Prostate gland (tissue), 2 donors: ENCODE measurements at places on chromosomes 3 and 15.

- H3K4me3 ChIP-seq, result no peak overlapping the region
- no peaks in the 10 kb centered on the region for H3K36me3 ChIP-seq
- no peak overlapping the region for H3K27ac ChIP-seq
Measured at GRCh38 chr15:42065468-42065867, 28.9 kb downstream of the PLA2G4D start.

DNA sequence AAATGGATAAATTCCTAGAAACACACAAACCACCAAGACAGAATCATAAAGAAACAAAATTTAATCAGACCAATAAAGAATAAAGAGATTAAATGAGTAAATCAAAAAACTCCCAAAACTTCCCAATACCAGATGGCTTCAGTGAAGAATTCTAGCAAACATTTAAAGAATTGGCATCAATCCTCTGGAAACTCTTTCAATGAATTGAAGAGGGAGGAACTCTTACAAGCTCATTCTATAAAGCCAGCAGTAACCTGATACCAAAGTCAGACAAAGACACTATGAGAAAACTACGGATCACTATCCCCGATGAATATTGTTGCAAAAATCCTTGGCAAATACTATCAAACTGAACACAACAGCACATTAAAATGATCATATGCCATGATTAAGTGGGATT is 81.9 kb upstream of the SLCO2A1 start:
- H3K27ac ChIP-seq, result no peak overlapping the region
- H3K4me3 ChIP-seq, result no peak overlapping the region
- no peaks in the 10 kb centered on the region for H3K36me3 ChIP-seq

DNA sequence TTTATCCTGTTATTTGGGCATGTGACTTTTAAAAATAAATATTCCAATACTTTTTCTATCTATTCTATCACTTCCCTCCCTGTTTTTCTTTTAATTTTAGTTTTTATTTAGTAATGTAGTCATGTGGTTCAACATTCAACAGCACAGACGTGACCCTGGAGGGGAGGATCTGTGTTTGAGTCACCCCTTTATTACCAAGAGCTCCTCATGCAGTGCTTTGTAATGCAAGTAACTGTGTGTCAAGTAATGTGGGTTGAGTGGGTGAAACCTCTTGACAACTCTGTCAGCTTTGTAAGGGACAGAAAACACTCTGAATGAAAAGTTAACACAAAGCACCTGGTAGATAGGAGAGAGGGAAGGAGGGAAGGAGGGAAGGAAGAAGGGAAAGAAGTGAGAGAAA is 89.7 kb upstream of the FGF12 start:
- H3K4me1 ChIP-seq, result no peaks in the 10 kb centered on the region
- no peaks in the 10 kb centered on the region for H3K27me3 ChIP-seq
- no peak overlapping the region for H3K27ac ChIP-seq
- no peak overlapping the region for H3K4me3 ChIP-seq
- no peaks in the 10 kb centered on the region for H3K36me3 ChIP-seq

GRCh38 chr3:62446337-62446940 is 73.1 kb upstream of the FEZF2 start:
- H3K4me3 ChIP-seq, result no peak overlapping the region
- no peaks in the 10 kb centered on the region for H3K4me1 ChIP-seq
- H3K27me3 ChIP-seq, result no peaks in the 10 kb centered on the region
- no peak for DNase-seq
- H3K36me3 ChIP-seq, result no peaks in the 10 kb centered on the region
- no peak overlapping the region for H3K27ac ChIP-seq

GRCh38 chr3:42459151-42459550 is 43.3 kb upstream of the VIPR1 start:
- no peak overlapping the region for H3K27ac ChIP-seq
- no peak for DNase-seq
- H3K4me3 ChIP-seq, result no peak overlapping the region
- H3K4me1 ChIP-seq, result no peaks in the 10 kb centered on the region
- no peaks in the 10 kb centered on the region for H3K36me3 ChIP-seq

DNA sequence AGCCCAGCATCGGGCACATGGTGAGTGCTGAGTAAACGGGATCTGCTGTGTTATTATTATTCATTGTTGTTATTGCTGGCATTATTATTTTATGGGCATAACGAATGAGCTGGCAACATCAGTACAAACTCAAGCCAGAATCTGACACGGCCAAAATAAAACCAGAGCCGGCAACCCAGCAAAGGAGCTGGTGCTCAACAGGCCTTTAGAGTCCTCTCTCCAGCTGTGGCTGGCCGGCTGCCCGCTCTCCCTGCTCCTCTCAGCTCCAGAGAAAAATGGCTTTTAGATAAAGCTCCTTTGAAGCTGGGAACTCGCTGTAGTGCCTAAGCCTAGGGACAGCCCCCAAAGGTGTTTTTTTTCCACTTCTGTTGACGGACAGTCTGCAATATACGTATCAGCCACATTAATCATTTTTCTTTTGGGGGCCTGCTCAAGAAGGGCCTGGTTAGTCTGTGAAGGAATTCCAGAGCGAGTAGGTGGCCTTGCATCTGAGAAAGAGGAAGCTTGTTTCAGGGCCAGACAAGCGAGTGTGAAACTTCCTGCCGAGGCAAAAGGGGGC is 193.9 kb upstream of the UBE2E1 start:
- no peaks in the 10 kb centered on the region for H3K27me3 ChIP-seq
- no peak overlapping the region for H3K4me3 ChIP-seq
- peak overlapping the region; percentile 32 for H3K27ac ChIP-seq
- DNase-seq, result no peak

DNA sequence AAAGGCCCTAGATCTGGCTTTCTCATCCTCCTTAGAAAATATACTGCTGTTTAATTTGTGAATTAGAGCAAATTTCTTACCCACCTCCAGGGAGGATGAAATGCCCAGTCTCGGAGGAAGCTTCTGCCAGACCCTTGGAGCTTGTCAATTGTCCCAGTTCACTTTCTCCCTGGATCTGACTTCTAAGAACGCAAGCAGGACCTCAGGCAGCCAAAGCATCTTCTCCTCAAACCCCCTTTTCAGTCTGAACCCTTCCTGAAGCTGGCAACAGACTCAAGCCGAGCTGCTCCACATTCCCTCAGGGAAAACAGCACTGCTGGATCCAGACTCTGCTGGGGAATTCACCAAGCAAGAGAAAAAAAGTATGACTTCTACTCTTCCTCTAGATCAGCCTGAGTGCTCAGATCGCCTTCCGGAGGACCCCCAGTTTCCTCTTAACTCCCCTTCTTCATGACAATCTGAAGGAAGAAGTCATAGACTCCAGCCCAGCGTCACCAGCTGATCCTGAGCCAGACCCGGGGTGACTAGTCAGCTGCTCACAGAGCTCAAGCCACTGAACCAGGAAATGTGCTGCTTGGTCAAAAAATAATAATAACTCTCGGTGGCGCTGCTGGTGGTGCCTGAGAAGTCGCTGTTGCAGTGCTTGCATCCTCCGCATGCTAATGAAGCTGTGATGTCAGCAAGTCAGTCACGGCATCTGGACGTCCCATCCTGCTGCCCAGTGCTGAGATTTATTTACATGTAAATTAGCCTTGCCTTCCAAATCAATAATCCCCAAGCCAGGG is at the start of gene PRICKLE2:
Gene PRICKLE2 (minus strand): TSS at position 641 of the 785 bp plus-strand sequence. CDS start 26,539 bp downstream, outside the sequence.
- peak within 1 kb of the TSS; percentile 51 for H3K27ac ChIP-seq
- H3K36me3 ChIP-seq, result no peaks in the 10 kb centered on the region
- no peaks in the 10 kb centered on the region for H3K4me1 ChIP-seq

DNA sequence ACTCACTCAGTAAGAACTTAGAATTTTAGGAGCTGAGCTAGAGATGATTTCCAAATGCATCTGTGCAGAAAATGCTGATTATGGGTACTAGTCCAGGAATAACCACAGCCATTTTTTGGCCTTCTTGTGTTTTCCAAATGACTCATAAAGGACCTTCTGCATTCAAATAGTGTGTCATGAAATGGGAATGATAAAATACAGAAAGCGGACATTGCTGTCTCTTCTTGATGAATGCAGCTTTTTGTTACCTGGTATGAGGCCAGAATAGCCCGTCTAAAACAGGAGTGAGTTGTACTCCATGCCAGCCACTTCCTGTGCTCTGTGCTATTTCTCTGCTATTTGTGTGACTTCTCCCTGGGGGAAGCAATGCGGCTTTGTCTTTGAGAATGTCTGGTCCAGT is 20.5 kb upstream of the FRMD5 start:
- DNase-seq, result no peak
- H3K36me3 ChIP-seq, result no peaks in the 10 kb centered on the region
- no peak overlapping the region for H3K27ac ChIP-seq
- no peaks in the 10 kb centered on the region for H3K4me1 ChIP-seq
- no peak overlapping the region for H3K4me3 ChIP-seq

DNA sequence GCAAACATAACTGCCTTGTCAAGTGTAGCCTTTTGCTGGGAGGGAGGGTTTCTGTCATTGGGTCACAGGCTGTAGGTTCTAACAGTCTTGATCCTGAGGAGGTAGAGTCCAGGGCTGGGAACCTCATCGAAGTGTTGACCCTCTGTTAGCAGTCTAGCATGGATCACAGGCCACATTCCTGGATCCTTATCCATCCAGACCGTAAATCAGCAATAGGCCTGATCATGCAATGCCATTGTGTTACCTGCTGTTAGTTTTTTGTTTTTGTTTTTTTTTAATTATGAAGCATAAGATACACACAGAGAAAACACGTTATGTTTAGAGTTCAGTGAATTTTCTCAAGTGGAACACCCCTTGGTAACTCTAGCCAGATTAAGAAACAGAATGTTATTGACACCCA is 282.0 kb upstream of the TPM1 start:
- H3K27me3 ChIP-seq, result no peaks in the 10 kb centered on the region
- H3K27ac ChIP-seq, result no peak overlapping the region
- H3K4me3 ChIP-seq, result no peak overlapping the region
- H3K4me1 ChIP-seq, result no peaks in the 10 kb centered on the region
- DNase-seq, result no peak

DNA sequence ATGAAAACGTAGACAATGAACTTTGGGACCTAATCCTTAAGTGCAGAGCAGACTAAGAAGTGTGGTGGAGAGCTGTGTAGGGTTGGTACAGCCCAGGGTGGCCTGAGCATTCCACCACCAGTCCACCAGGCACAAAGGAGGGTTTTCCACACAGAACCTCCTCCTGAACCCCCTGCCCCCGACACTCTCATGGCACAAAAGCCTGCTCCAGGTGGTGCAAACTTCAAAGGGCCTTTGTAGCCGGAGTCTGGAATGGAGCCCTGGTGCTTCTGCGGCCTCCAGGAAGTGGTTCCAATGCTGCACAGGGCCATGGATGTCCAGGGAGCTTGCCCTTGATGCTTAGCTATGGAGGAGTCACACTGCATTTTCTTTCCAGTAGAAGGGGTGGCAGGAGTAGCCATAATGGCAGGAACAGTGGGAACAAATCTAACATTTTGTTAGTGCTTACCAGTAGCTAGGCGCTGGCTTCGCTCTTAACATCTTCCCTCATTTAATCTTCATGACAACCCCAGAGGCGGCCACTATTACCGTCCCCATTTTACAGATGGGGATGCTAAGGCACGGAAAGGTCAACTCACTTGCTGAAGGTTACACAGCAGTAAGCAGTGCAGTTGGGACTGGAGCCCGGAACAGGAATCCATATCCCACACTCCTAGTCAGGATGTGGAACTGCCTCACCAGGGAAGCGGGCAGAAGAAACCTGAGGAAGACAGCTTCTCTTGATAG is 68.6 kb downstream of the LRIG1 start:
- H3K27me3 ChIP-seq, result no peaks in the 10 kb centered on the region

- H3K36me3 ChIP-seq, result no peaks in the 10 kb centered on the region
- no peak for DNase-seq
- no peak overlapping the region for H3K4me3 ChIP-seq
- H3K27me3 ChIP-seq, result no peaks in the 10 kb centered on the region
Measured at GRCh38 chr3:50525987-50526386, 22.6 kb upstream of the CACNA2D2 start.

DNA sequence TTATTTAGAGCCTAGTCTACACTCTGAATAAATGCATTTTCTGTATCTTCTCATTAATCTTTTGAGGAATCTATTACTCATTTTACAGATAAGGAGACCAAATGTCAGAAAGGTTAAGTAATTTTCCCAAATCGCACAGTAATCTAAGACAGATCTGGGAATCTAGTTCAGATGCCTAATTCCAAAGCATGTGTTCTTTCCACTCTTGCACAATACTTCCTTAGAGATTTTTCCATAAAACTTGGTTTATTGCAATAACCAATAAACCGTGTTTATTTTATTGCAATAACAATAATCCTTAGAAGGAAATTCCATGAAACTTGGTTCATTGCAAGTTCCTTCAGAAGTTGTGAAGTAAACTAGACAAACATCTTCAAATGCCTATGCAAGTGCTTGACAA is 17.4 kb upstream of the COL8A1 start:
- H3K27me3 ChIP-seq, result no peaks in the 10 kb centered on the region
- H3K4me3 ChIP-seq, result no peak overlapping the region
- no peaks in the 10 kb centered on the region for H3K4me1 ChIP-seq
- DNase-seq, result no peak

DNA sequence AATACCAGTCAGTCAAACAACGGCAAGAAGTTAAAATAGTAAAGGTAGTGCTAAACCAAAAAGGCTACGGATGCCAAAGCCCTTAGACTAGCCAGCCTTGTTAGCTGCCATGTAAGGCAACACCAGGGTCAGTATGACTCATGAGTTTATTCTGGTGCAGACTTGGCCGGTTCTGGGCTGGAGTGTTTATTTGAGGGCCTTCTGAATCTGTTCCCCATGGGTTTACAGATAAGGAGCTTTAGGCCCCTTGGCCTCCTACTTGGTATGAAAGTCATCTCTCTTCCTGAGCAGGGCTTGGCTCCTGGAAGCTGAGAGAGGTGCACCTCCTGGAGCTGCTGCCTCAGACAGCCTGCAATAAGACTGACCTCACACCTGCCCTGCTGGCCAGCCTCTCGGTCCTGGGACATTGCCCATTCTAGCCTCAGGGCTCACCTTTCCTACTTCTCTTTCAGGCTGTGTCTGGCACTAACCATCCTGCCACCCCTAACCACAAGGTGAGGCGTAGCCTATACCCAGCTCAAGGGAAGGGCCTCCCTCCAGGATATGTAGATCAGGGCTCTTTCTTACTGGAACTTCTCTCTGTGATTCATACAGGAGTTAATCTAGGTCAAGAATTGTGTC is 10.4 kb upstream of the RTP1 start:
- no peak overlapping the region for H3K4me3 ChIP-seq
- no peaks in the 10 kb centered on the region for H3K4me1 ChIP-seq
- DNase-seq, result peak; percentile 11
- H3K36me3 ChIP-seq, result no peaks in the 10 kb centered on the region

DNA sequence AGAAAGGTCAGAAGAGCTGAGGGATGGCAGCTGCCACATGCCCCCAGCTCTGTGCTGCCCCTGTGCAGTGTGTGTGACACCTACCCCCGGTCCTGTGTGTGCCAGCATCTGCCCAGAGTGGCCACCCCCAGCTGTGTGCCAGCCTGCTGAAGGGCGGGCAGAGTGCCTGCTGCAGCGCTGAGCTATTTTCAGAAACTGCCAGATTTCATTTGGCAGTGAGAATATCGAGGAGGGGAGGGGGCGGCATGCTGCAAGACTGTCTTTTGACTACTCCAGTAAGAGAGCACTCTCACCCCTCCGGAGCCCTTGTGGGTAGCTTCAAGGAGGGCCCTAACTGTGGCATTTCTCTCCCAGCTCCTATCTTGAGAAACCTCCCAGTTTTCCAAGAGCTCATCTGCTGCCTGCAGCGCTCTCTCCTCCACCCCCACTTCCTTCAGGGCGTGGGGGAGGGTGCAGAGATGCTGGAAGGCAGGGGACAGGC is 25.2 kb upstream of the DOCK3 start:
- no peak overlapping the region for H3K27ac ChIP-seq
- H3K4me3 ChIP-seq, result no peak overlapping the region
- H3K27me3 ChIP-seq, result no peaks in the 10 kb centered on the region
- DNase-seq, result no peak
